Activated CD4-positive, alpha-beta T cell treated with anti-CD3 and anti-CD28 coated beads, Interleukin-2, amount 50 U/mL, for 16 hours (primary cell): ENCODE measurements at places on chromosomes 3 and 15.
A peak's percentile ranks its signal among the peaks of the same experiment; 100 is the strongest.

GRCh38 chr15:99408236-99409096, 157.2 kb downstream of the LRRC28 start:
- DNase-seq = no peak

DNA sequence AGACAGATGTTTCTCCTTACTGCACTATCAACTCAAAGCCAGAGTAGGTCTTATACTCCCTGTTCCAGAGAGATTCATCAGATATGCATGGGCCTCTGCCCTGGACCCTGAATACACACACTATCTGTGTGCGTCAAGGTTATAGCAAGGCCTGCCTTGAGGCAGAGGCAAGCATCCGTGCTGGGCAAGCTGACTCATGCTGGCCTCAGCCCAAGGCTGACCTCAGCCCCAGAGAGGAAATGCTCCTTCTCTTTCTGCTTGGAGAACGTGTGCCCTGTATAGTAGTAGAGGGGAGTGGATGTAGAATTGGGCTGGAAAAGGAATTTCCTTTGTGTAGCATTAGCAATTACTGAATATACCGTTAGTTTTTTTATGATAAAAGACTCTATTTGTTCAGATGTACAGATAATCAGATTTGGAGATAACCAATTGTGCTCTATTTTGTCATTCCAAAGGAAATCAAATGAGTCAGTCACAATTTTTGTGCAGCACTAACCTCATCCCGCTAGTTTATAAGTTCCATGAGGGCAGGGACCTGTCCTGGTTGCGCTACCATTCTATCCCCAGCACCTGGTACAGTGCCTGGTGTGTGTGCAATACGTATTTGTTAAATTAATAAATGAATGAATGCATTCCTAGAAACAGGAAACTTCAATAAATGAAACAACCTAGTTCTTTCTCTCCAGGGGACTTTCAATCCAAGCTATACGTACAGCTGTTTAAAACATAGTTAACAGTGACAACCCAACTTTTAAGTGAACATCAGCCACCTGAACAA, 13.3 kb upstream of the PAQR9 start:
- no peak for DNase-seq

GRCh38 chr3:120560304-120561250, 35.6 kb upstream of the NDUFB4 start:
- no peak for DNase-seq

GRCh38 chr3:197936819-197937384, 13.1 kb upstream of the RPL35A start:
- no peak for DNase-seq

DNA sequence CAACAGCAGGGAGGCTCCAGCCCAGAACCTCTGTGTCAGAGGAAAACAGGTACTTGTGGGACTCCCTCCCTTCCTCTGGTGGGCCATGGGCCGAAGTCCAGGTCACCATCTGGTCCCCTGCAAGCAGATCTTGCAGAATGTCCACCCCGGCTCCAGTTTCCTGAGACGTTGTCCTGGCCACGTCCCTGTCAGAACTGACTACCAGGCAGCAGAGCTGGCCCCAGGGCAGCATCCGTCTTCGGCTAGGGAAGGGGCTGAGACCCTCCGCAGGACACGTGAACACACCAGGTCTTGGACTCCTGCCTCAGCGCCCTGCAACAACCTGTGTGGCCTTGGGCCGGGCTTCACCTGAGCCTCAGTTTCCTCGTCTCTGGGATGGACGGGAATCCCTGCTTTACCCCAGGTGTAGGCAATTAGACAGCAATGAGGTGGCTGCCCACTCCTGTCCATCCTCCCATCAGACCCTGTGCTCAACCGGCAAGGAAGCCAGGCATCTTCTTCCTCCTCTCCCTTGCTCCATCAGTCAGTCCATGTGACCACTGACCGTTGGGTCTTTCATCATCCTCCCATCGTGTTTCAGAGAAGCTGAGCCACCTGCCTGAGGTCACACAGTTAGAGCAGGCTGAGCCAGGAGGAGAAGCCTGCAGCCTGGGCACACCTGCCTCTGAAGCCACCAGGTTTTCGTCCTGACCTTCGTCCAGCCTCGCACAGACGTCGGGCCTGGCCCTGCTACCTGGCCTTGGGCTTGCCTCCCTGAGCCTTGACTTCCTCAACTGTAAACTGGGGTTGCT, 8.9 kb upstream of the PRKCD start:
- DNase-seq = no peak

DNA sequence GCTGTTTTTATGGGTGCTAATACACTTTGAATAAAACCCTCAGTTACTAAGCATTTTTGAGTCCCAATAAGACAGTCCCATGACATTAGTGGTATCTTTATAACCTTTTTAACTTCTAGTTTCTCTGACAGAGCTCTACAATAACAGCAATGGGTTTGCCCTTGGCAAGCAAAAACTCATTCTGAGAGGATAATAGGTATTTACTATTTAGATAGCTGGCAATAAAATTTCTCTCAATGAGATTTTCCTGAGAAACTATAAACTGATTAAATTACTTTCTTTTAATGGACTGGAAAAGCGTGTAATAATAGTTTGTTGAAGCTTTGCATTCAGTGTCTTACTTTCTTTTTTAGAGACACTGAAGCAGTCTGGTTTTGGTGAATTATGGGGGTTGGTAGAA, 168.0 kb upstream of the MLF1 start:
- no peak for DNase-seq

DNA sequence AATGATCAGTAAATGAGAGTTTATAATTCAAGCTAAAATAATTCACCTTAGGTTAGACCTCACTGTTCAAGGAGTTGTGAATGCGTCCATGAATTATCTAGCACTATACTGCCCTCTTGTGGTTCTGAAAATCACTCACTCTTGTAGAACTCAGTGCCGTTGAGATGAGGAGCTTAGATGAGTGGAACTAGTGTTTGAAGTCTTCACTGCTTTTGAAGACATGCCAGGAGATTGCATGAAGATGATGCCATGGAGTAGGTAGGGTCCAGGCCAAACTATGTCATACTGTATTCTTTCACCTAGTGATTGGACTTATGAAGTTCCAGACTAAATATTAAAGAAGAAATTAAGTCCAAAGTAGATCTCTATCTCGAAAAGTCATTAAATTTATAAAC, 28.8 kb downstream of the LYSMD4 start:
- peak; percentile 82 for DNase-seq

DNA sequence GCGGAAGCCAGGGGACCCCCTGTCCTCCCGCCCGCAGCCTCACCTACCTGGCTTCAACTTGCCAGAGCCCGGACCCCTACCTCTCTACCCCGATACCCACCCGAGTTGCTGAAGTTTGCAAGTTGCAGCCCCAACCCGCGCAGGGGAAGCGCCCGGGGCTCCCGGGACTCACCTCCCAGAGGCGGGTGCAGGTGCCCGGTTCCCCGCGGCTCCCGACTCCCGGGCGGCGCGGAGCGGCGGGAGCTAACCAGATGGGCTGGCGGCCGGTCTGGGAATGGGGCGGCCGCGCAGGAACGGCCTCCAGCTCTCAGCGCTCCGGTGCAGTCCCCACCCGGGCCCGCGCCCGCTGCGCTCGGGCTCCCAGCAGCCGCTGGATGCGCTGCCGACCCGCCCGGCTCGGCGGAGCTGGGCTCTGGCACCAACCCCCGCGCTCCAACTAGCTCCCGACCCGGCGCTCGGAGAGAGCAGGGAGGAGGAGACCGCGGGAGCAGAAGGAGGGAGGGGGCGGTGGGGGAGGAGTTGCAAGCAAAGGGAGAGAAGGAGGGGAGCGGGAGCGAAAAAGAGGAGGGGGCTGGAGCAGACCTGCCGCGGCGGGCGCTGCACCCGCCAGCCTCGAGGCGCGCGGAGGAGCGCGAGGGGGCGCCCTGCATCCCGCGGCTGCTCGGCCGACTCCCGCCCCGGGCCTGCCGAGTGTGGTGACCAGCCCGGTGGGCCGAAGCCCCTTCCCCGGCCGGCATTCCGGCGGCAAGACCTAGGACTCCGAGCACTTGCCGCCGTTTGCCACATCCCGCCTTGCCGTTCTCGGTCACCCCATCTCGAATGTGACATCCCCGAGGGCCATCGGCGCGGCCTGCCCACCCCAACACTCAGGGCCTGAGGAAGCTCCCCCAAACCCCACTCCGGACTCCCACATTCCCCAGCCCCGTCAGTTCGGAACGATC, at the start of gene SEMA5B:
Gene SEMA5B (minus strand): TSS at position 472 of the 941 bp plus-strand sequence. CDS start 66,500 bp downstream, outside the sequence.
- DNase-seq = no peak

DNA sequence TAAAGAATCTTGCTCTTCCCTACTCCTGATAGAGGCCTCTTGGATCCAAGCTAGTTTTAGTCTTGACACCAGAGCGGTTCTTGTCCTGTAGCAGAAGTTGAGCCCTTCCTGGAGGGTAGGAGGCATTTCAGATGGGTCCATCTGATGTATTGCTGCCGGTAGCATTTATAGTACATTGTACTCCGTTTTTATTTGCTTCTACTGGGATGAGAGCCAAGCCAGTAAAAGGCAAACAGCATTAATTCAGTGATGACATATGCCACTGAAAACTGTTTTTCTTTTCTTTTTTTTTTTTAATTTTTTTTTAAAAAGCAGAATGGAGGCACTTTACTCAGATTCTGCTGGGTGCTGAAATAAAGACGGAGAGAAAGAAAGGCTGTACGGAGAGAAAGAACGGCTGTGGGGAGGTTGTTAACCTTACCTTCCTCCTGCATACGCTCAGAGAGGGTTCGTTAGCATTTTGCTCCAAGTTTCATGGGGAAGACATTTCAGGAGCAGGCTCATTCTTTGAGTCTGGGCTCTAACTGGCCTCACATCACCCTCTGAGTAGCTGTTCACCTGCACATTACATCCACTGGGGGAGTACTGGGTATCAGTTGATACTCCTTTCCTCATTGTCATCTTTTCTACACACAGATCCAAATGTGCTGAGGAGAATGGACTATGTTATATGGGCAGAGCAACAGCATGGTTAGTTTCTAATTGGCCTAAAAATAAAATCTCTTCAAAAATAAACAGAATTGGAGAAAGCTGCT, 161.5 kb downstream of the FEZF2 start:
- DNase-seq = no peak

DNA sequence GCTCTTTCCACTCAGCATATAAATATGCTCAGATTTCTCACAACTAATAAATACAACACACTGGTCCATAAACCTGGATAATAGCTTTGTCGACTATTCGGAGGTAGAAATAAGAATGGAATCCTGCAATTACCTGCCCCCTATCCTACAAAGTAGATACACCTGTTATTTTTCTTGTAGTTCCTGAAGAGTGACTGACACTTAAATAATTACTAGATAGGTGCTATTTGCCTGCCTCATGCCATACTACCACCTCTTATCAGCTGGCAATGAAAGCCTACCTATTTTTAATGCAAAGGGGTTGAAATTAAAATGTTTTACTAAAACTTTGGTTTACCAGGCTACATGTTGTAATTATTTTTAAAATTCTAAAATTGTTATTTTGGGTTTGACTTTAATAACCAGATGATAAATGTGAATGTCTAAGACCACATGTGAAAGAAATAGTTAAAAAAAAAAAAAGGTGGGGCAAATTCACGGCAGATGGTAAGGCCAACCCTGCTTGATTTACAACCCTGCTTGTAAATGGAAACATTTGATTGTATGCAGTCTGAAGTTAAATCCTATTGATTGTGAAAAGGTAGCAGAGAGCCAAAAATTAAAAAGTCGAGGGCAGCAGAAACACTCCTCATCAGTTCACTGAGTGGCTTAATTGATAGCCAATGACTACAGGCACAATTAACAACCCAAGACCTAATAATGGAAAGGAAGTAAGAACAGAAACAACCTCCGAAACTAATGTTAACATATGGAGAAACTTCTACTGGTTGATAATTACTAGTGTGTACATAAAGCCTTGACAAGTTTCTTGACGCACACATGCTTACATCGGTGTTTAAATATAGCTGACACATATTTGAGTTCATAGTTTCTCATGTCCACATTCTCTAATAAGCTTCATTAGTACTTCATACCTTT, 8.9 kb downstream of the PEAK1 start:
- no peak for DNase-seq

DNA sequence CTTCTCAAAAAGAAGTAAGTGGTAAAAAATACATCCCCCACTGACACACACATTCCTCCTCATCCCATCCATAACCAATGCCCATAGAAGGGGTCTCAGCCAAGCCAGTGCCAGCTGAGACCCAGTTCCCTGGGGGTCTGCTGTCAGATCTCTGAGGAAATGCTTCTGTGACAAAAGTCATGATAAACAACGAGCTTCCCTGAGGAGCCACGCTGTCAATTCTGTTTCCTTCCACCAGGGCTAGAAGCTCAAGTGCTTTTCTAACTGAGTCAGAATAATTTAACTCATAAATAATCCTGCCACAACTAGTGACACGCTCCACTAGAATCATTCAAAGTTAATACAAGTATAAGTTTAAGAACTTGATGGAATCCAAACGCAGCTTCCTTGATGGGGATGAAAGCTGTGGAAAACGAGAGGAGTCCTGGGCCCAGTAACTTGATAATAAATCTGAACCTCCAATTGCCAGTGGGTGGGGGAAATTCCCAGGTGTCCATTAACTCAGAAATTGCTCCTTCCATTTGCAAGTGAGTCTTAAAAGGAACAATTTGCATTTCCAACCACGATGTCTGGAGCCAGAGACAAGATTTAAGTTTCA, 348.7 kb upstream of the LMCD1 start:
- DNase-seq = no peak

- DNase-seq = no peak
These were observed 39.4 kb upstream of the APEH start for GRCh38 chr3:49634736-49635135.

DNA sequence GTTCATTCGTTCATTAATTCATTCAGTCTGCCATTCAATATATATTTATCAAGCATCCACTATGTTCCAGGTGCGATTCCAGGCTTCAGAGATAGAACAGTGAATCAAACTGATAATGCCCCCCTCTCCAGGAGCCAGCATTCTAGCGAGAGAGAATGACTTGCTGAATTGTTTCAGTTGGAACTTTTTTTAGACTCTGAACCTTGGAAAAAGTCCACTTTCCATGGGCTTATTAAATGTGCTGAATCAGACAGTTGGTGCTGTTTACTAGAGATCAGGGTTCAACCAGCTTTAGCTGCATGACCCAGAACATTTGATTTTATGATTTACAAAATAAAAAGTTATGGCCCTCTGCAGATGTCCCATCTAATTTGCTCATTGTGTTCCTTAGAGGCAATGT, 213.2 kb downstream of the THSD4 start:
- no peak for DNase-seq

GRCh38 chr3:129228891-129229585, 20.4 kb upstream of the COPG1 start:
- DNase-seq = no peak

DNA sequence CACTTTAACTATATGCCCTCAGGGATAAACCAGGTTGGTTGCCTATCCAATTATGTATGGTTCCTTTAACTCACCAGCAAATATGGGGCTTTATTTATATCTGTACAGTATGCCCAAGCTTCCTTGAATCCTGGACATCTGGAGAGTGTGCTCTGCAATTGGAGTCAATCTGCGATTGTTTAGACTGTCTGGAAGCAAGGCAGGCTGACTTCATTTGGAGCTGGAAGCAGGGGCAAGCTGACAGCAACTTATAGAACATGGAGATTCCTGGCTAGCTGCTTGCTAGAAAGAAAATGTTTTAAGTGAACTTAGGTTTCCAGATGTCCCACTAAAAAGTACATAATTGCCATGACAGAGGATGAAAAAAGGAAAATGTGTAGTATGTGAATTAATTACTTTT, 63.7 kb upstream of the TPRG1 start:
- no peak for DNase-seq
